ENCODE measurements at places on chromosomes 3 and 15. TPM values are rescaled to one million over a fixed set of nuclear protein-coding genes. Genes with fewer than 3 reads are reported as not detected.

LYZL4 gene
- not detected for total RNA-seq

ARL14 gene
- 0.31 TPM for total RNA-seq

KLHL40 gene
- total RNA-seq, result not detected

LRRC2 gene
- total RNA-seq, result 0.07 TPM

OR5H6 gene
- not detected for total RNA-seq

GOLGA8G gene
- 3.5 TPM for total RNA-seq

CORO2B gene
- total RNA-seq, result 3.2 TPM

SLCO2A1 gene
- total RNA-seq, result 0.32 TPM

PLOD2 gene
- total RNA-seq, result 42.1 TPM

FBXW12 gene
- not detected for total RNA-seq

KCNH8 gene
- total RNA-seq, result 0.14 TPM

- DNase-seq, result no peak
Measured at GRCh38 chr15:29682361-29682760, 139.9 kb downstream of the TJP1 start.

- peak; percentile 100 for DNase-seq
Measured at GRCh38 chr3:184765047-184765729, 46.8 kb upstream of the VPS8 start.

- no peak for DNase-seq
Measured at GRCh38 chr3:195441051-195441450, 1.8 kb downstream of the ACAP2 start.

- DNase-seq, result no peak
Measured at GRCh38 chr15:96750361-96750760, 419.9 kb downstream of the NR2F2 start.

DNA sequence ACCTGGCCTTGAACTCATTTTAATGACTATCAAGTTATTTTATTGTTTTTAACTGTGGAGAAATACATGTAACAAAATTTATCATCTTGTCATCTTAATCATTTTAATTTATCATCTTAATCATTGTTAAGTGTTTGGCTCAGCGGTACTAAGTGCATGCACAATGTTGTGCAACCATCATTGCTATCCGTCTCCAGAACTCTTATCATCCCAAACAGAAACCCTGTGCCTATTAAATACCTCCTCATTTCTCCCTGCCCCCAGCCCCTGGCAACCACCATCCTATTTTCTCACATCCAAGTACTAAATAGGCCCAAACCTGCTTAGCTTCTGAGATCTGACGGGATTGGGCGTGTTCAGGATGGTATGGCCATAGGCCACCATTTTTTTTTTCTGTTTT, 51.5 kb upstream of the UBP1 start:
- DNase-seq, result no peak

DNA sequence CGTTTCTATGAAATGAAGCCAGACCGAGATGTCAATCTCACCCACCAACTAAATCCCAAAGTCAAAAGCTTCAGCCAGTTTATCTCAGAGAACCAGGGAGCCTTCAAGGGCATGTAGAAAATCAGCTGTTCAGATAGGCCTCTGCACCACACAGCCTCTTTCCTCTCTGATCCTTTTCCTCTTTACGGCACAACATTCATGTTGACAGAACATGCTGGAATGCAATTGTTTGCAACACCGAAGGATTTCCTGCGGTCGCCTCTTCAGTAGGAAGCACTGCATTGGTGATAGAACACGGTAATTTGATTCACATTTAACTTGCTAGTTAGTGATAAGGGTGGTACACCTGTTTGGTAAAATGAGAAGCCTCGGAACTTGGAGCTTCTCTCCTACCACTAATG, 41.9 kb upstream of the TRA2B start:
- DNase-seq, result no peak

DNA sequence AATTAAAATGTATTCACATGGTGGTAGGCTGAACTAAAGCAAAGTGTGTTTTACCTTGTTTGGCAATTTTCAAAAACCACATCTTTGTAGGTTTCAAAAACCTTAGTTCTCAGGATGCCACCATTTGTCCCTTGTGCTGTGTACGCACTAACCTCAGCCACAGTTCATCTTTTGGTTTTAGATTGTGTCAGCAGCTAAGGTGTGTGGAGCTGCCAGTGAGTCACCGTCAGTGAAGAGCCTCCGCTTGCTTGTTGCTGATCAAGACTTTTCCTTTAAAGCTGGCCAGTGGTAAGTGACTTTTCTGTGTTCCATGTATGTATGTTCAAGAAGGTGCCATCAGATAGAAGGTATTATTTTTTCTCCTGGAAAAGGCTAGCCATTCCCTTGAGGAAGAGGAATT, 21.1 kb downstream of the OXNAD1 start:
- DNase-seq, result peak; percentile 5

DNA sequence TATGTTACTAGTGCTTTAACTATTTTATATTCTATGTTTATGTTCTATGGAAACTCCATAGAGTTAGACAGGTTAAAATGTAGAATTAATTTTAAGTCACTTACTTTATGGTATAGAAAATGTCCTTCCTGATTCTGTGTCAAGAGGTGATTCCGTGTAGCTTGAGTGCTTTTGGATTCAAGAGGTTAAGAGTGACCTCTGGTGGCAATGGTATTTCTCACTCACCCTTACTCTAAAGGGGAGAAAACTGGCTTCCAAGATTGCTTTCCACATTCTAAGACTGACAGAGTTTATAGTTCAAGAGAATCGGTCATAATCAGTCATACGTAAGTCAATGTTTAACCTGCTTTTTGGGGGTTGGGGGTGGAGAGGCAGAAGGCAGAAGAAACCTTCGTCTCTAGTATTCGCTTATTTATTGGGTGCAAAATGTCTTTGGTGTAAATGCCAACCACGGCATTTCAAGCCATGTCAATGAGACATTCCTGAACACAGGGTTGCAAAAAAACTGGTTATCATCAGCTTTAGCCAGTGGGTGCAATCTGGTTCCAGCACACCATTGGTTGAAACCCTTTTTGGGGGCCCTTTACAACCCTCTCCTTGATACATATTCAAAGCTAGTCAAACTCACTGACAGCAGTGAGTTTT, 92.0 kb upstream of the VGLL3 start:
- peak; percentile 56 for DNase-seq

DNA sequence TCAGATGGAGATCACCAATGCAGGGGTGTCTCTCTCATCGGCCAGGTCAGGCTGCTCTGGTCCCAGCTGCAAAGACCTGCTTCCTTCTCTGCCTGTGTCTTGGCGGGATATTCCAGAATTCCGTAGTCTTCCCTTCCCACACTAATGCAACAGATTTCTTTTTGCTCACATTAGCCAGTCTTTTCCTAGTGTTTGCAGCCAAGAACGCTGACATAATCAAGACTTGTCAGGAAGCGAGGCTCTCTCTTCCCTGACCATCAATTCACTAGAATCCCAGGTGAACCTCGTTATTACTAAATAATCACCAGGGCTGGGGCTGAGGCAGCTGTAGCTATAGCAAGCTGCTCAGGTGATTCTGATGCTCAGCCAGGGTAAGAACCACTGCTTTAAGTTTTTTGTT, 43.2 kb upstream of the ACKR4 start:
- no peak for DNase-seq

- no peak for DNase-seq
Measured at GRCh38 chr3:3712971-3713370, 86.3 kb upstream of the LRRN1 start.

- DNase-seq, result no peak
Measured at GRCh38 chr3:69240651-69241568, 118.5 kb upstream of the LMOD3 start.

DNA sequence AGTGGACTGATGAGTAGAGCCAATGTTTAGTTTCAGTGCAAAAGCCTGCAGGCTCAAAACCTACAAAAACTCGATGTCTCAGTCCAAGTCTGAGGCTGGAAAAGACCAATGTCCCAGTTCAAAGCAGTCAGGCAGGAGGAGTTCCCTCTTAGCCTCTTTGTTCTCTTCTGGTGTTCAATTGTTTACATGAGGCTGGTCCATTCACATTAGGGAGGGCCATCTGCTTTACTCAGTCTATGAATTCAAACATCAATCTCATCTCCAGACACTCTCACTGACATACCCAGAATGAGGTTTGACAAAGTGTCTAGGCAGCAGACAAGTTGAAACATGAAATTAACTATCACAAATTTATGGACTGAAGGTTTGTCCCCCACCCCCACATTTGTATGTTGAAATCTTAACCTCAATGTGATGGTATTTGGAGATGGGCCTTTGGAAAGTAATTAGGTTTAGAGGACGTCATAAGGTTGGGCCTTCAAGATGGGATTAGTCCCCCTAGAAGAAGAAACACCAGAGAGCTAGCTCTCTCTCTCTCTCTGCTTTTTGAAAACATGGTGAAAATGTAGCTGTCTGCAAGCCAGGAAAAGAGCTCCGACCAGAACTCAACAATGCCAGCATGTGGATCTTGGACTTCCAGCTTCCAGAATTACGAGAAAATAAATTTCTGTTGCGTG, 438.5 kb upstream of the RGMA start:
- DNase-seq, result peak; percentile 4

DNA sequence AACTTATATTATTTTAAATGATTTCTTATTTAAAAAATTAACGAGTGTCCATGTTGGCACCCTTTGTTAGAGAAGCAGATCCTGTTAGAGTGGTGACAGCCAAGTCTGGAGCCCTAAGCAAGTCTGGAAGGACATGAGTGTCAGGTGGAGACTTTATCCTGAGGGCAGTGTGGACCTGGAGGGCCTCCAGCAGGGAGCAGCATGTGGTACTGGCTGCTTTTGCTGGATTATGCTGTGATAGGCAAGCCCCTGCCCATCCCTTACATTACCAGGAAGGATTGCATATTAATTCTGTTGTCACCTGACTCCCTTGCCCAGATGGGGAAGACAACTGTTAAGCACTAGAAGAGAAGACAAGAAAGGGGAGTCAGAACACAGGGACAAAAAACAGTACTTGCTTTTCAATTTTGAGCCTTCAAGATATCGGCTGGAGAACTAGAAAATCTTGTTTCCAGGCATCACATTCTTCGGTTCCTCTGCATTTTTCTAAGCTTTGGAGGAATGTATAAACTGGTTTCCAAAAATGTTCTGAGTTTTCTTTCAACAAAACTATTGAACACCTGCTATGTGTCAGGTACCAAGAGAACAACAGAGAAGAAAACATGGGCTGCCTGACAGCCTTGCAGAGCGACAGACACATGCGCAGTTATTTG, 22.7 kb downstream of the ZNF860 start:
- DNase-seq, result no peak

- no peak for DNase-seq
Measured at GRCh38 chr3:24608701-24609390, 114.2 kb upstream of the THRB start.

- DNase-seq, result peak; percentile 97
Measured at GRCh38 chr15:67150023-67150860, 84.8 kb downstream of the SMAD3 start.

GRCh38 chr3:120473389-120473788, 22.6 kb upstream of the FSTL1 start:
- DNase-seq, result no peak

GRCh38 chr3:50248387-50248786, 12.4 kb downstream of the GNAI2 start:
- DNase-seq, result no peak

GRCh38 chr3:171262431-171262830, 197.8 kb downstream of the TNIK start:
- DNase-seq, result no peak

GRCh38 chr15:39596358-39597051, 15.6 kb downstream of the THBS1 start:
- peak; percentile 34 for DNase-seq

DNA sequence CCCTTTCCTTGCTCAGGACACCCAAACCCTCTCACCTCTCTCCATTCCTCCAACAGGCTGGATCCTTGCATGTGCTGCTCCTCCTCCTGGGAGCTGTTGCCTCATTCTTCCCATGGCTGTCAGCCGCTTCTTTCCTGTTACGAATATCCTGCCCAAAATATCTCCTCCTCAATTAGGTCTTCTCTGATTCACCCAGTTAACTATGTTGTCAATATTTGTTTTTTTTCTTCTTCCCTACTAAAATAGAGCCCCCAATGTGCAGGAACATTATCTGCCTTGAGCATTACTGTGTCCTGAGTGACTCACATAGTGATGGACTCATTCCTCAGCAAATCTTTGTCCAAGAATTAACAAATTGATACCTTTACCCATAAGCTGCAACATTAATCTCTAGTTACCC, 357.2 kb downstream of the CLSTN2 start:
- peak; percentile 30 for DNase-seq

GRCh38 chr15:91263632-91264531, 163.8 kb downstream of the SV2B start:
- peak; percentile 52 for DNase-seq

DNA sequence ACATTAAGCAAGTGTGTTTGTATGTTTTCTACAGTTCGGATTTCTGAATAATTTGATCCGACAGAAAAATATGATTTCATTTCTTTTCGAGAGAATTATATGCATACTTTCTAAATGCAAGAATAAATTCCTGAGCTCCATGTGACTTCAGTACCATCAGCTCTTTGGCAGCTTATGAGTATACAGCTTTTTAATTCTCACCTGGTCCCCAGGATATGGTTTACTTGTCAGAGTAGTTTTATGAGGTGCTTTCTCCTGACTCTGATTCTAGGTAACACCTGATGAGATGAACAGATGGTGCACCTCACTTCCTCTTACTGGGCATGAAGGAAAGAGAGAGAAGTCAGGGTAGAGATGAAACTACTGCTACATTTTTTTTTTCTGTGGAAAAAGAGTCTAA, 3.1 kb downstream of the HGD start:
- no peak for DNase-seq

DNA sequence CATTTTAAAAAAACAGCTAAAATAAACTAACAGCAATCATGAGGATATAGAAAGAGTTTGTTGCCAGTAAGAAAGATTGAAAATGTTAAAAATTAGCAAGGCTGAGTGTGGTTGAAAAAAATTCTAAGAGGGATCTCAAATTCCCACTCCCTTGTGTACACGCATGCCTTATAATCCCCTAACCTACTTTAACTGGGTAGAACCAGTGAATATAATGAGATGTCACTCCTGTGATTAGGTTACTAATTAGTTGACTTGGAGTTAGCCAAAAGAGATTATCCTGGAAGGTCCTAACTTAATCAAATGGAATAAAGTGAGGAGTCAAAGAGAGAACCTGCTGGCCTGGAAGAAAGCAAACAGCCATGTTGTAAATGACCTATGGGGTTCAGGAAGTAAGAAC, 286.0 kb upstream of the TGFBR2 start:
- no peak for DNase-seq
